ENCODE measurements at places on chromosomes 1 and 21.

- no peak for DNase-seq
These were observed 37.8 kb upstream of the EFHD2 start for GRCh38 chr1:15371610-15372545.

DNA sequence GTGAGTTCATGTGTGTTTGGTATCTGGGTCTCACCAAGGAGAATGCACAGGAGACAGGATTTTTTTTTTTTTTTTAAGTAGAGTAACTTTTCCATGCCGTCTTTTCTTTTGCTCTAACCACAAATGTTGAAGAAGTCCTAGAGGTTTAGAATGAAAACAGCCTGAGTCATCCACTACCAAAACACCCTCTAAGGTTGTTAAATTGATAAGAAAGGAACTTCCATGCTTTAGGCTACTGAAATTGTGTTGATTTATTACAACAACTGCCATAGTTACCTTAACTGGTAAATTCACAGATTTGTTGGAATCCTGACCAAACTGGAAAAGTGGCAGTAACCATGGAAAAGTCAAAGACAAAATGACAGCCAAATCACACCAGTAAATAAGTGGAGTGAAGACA, 375.6 kb downstream of the AMY1C start:
- no peak for DNase-seq

DNA sequence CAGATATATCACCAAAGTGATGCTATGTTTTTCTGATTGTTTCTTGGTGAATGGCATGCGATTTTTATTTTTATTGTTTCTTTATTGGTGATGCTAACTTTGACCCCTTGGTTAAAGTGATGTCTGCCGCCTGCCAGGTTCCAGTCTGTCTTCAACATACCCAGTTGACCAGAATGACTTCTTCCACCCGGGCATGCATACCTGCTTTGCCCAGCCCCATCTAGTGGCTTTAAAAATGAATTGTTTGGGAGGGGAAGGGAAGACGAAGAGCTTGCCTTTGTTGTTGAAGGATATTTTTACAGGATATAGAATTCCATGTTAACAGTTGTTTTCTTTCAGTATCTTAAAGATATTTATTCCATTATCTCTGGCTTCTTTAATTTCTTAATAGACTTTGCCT, 65.1 kb downstream of the ATG4C start:
- no peak for DNase-seq

DNA sequence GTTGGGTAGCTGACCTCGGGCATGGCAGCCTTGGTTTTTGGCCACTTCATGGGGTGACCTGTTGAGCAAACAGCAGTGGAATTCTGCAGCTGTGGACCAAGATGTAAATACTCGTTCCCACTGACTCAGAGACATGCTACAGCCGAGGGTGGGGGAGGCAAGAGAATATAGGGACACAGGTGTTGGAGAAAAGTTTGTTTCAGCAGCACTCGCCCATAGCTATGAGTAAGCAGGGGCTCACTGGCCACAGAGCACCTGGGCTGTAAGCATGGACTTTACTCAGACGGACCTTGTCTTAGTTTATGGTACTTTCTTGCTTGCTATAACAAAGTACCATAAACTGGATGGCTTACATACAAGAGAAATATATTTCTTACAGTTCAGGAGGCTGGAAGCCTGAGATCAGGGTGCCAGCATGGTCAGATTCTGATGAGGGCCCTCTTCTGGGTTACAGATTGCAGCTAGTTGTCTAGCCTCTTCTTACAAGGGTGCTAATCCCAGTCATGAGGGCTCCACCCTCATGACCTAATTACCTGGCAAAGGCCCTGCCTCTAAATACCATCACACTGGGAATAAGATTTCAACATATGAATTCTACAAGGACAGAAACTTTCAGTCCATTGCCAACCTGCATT, 437.2 kb upstream of the DAB1 start:
- DNase-seq, result no peak

- DNase-seq, result no peak
These were observed 7.3 kb downstream of the ODF2L start for GRCh38 chr1:86388777-86389176.

DNA sequence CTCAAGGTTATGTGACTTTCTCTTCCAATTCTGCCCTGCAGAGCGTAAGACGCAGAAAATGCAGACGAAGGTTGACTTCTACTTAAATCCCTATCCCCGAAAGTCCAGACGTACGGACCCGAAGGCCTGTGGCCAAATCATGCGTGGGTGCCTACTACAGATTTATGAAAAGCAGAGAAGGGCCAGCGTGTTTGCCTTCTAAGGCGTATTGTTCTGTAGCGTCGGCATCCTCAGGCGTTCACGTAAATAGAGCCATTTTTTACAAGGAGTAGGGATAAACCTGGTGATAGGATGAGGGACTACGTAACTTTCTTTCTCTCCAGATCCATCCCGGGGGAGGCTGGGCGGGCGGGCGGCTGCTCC, 222 bp upstream of the GIPC2 start:
- no peak for DNase-seq

- no peak for DNase-seq
These were observed 4.0 kb downstream of the S100A16 start for GRCh38 chr1:153608742-153609584.

DNA sequence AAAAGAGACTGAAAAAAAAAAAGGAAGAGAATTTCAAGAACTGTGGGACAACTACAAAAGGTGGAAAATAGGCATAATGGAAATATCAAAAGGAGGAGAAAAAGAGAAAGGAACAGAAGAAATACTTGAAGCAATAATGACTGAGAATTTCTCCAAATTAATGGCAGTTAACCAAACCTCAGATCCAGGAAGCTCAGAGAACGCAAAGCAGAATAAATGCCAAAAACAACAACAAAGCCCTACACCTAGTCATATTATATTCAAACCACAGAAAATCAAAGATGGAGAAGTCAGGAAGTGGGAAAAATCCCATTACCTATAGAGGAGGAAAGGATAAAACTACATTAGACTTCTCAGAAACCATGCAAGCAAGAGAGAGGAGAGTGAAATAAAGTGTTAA, 20.7 kb upstream of the AHCYL1 start:
- DNase-seq, result no peak

DNA sequence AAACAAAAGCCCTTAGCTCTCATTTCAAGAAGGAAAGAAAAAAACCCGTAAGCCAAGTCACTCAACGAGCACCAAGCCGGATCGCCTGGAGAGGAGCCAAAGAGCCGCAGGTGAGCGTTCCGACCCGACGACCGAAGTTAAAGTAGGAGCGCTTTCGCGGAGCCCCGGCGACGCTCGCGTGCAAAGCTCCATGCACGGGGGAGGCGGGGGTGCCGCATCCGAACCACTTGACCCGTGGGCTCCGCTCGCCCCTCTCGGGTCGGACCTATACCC, 382 bp downstream of the GPBP1L1 start:
- DNase-seq, result no peak

GRCh38 chr1:37753473-37754321, 11.2 kb downstream of the EPHA10 start:
- no peak for DNase-seq

- DNase-seq, result no peak
These were observed 60.2 kb downstream of the TOMM20 start for GRCh38 chr1:235068158-235069121.

GRCh38 chr1:1873186-1873585, 17.7 kb downstream of the GNB1 start:
- peak; percentile 66 for DNase-seq

- DNase-seq, result no peak
These were observed 31.7 kb upstream of the ENSA start for GRCh38 chr1:150661156-150661555.

DNA sequence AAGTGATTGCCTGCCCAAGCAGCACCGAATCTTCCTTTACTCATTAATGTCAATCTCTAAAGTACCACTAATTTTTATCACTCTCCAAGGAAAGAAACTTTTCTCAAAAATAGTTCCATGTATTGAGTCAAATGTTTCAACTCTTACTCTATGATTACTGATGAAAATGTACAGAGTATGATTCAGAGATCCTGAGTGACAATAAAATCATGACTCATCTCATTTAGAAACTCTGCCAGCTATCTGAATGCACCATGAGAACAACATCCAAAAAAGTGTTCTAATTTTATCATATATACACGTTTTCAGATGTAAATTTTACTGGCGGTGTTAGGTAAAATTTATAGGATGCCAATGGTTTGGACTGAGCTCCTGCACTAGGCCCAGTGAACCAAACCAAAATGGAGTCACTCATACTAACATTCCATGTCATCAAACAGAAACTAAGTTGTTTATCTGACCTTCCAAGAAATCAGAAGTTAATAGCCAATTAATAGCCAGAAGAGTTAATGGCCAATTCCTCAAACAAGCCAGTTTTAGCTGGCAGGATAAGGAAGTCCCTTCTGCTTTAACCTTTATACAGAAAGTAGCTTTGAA, 22.6 kb downstream of the PLPPR5 start:
- DNase-seq, result peak; percentile 43

DNA sequence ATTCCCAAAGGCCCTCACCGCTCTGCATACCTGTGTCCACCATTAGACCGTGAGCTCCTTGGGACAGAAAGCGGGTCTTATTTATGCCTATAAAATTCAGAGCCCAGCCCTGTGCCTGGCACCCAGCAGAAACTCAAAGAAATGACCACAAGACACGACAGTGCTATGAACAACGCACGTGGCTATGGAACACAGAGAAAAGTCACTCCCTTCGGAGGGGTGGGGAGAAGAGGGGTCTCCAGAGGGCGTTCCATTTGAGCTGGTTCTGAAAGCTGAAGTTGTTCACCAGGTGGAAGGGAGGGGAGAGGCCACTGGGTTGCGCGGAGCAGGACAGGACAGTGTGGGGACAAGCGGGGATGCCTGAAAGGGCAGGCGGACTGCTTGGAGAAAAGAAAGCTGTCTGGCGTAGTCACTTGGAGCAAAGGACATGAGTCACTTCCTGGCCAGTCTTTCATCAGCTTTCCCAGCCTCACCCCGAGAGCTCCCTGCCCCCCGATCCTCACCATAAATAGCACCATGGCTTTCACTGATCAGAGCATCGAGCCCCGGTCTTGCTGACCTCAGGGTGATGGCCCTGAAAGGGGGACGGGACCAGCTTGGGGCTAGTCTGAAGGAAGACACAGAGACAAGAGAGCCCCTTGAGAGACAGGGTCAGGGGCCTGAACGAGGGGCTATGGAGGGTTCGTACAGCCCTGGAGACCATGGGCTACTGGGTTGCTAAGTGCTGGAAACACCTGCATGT, 28.5 kb downstream of the ECE1 start:
- no peak for DNase-seq

GRCh38 chr21:39599191-39599970, 13.4 kb upstream of the B3GALT5 start:
- DNase-seq, result no peak

GRCh38 chr1:195195423-195196057, 1412.7 kb downstream of the KCNT2 start:
- DNase-seq, result no peak

DNA sequence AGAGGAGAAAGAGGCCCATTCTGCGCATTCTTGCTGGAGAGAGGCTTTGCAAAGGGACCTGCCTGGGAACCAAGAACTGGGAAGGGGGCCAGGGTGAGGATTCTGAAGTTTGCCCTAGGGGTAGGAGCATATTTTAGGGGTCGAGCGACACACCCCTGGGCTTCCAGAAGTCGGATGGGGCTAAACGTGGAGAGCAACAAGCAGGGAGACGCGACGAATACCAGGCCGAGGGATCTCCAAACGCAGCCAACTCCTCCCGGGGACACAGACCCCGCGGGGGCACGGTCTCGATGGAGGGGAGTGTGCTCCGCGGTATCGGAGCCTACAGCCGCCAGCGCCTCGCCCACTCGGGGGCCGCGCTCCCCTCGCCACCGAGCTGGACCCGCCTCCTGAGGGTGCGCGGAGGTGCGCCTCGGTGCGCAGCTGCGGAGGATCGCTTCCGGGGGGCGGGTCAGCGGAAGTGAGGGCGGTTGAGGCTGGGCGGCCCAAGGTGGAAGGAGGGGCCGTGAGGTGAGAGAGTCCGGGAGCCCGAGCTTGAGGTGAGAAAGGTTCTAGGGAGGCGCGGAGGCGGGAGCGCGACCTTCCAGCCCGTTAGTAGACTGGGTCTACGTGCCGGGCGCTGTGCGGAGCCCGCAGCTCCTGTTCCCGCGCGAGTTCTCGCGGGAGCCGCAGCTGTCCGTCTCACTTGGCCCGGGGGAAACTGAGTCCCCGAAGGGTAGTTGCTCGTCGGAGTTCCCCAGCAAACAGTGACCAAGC, at the start of gene MTFR1L:
TSS of gene MTFR1L (plus strand) at position 464 of the 756 bp plus-strand sequence. CDS start 3,151 bp downstream, outside the sequence.
- peak; percentile 55 for DNase-seq

DNA sequence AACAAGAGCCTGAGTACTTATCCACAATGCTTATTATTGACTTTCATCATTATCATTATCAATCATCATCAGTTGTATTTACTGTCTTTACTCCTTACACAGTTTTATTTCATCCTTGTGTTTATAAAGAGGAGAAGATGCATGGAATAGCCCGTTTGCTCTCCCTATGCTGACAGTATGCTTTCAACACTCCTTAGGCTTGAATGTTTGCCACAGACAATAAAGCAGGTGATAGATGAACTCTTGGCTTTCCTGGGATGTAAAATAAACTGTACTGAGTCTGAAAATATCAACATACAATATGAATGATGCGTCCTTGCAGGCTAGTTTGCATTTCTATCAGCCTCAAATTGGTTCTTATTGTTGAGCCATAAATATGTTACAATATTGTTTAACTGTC, 891.8 kb upstream of the NCAM2 start:
- no peak for DNase-seq

DNA sequence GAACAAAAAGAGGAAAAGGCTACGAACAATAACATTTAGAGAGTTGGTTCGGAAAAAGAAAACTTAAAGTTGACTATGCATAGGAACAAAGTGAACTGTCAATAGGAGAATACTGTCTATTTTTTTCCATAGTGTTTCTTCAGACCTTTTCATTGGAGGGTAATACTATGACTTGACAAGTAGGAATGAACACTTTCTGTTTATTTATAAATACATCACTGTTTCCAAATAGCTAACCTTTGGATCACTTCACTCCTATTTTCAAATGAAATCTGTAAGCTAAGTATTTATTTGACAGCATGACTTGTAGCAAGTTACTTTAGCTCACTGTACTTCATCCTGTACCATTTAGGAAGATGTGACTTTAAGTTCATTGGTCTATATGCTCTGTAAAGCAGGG, 221.3 kb downstream of the COL24A1 start:
- no peak for DNase-seq

DNA sequence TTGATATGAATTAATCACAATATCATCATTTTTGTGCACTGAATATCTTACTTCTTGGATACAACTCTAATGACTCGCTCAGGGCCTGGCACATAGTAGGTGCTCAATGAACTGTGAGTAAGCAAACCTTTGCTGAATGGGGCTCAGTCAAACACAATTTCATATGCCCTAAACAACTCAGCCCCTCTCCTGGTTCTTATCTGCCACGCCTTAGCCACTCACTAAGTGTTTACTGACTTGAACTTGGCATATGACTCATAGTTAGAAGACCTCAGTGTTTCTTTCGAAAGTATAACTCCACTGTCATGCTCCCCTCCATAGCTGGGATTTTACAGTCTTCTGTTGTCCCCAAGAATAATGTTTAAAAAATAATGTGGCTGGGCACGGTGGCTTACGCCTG, 4.8 kb upstream of the IFNLR1 start:
- DNase-seq, result no peak

GRCh38 chr1:86487131-86487810, 18.5 kb downstream of the CLCA1 start:
- DNase-seq, result no peak

GRCh38 chr1:177969825-177970371, at the start of gene SEC16B:
Gene SEC16B (minus strand): TSS chr1:177970058. CDS start chr1:177967981, 2,077 bp downstream.
- no peak for DNase-seq
